Right lobe of liver (tissue), 6 donors: ENCODE measurements at places on chromosomes 11 and 22. TPM values are rescaled to one million over a fixed set of nuclear protein-coding genes. Genes with fewer than 3 reads are reported as not detected.

OR2D2 gene
- total RNA-seq, result not detected

HTR3A gene
- total RNA-seq, result not detected

OR5B21 gene
- not detected for total RNA-seq

ALX4 gene
- not detected for total RNA-seq

OR52E8 gene
- total RNA-seq, result not detected

ZP1 gene
- total RNA-seq, result not detected

FOLR1 gene
- total RNA-seq, result not detected

PDGFD gene
- 1.6 TPM for total RNA-seq

CRYBA4 gene
- total RNA-seq, result not detected
